H7 (cell line): ENCODE measurements at places on chromosomes 3 and 15.

DNA sequence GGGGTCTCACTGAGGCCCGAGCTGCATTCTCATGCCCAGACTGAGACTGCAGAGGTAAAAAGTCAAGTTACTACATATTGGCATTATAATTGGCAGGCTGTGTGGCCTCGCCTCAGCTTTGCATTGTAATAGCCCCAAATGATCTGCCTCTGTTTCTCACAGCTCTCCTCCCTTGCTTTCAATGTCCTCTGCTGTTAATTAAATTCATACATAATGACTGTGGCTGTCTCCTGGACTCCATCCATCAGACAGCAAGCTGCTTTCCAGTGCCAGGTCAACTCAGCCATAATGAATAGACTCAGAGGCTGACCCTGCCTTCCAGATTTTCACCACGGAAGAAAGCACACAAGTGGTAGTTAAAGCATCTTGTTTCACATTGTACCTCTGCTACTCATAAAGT is 7.6 kb upstream of the RTP4 start:
- DNase-seq = no peak

- no peak for DNase-seq
Observed at GRCh38 chr15:35756623-35757022, 210.7 kb upstream of the DPH6 start.

DNA sequence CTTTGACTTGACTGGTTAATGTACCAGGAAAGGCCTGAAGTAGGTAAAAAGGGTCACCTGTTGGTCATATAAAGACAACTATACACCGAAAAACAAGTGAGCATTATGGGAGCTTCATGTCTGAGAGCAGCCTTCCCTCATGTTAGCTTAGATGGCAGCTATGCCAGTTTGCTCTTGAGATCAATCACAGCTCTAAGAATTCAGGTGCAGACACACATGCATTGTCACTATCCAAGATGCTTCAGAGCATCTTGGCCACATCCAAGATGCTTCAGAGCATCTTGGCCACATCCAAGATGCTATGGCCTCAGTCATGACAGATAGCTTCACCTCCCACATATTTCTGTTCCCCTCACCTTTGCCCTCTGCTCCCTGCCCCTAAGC is 15.5 kb downstream of the ZNF80 start:
- no peak for DNase-seq

DNA sequence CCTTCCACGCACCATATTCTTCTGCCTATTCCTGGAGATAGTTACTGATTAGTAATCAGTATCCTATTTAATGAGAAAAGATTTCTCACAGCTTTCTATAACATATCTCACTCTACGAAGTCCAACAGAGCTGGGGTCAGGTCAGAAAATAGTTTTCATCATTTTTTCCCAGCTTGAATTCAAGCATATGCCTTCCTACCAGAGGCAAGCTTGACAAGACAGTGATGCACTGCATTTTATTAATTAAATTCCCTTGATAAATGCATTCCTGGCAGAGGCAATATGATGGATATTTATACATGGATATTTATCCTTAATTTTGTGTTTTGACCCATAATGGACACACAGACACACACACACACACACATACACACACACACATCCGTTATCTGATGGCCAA is 961.4 kb downstream of the EPHA3 start:
- no peak for DNase-seq

DNA sequence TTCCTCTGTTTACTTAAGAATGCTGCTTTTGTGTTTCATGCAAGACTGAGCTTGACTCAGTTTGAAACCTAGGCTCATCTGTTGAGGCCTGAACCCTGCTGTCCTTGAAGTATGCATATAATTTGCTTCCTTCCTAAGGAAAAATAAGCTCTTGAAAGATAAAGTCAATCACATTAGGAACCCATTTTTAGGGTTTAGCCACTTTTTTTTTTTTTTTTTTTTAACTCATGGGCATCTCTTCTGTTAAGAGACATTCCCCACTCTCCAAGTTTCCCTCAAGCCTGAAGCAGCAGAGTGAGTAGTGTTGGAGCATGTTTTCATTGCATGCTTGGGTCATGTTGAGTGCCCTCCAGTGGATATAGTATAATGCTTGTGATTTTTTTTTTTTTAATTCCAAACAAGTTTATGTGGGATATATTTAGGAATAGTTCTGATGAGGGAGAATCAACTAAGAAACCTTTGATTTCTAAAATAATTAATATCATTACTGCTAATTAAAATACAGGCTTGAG is 3.6 kb downstream of the CTNNB1 start:
- peak; percentile 30 for DNase-seq

GRCh38 chr3:32392536-32393302 is 1.1 kb downstream of the CMTM7 start:
- no peak for DNase-seq

GRCh38 chr3:52204337-52205073 is 6.5 kb downstream of the ALAS1 start:
- no peak for DNase-seq

- DNase-seq = peak; percentile 93
Observed at GRCh38 chr15:73752806-73753193, 351 bp downstream of the INSYN1 start.

GRCh38 chr3:190384309-190384756 is 3.6 kb upstream of the CLDN16 start:
- DNase-seq = no peak

- no peak for DNase-seq
Observed at GRCh38 chr3:70824773-70825172, 512.3 kb upstream of the MDFIC2 start.

DNA sequence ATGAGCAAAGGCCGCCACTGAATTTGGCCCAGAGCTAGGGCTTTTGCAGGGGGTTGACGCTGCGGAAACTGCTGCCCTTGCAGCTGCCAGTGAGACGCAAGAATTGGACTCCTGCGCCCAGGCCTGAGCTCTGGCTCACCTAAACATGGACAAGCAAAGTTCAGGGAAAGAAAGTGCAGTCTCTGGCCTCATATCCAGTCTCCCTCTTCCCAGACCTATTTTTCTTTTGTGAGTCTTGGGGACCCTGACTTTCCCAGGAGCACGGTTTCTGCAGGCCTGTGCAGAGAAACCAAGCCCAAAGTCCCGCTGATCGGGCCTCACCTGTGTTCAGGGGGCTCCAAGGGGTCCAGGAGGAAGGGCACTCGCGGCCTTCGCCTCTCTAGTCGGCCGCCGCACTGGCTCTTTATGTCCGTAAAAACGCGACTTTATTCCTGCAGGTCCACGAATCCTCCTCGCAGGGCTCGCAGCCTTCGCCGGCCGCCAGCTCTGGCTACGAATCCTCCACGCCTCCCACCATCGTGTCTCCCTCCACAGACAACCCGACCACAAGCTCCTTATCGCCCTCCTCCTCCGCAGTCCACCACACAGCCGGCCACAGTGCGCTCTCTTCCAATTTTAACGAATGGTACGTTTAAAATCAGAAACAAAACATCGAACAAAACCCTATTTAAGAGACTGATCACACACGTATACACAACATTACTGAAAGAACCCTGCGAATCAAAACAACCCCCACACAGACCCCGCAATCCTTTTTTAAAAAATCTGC is 3.9 kb downstream of the ZIC1 start:
- DNase-seq = peak; percentile 69

DNA sequence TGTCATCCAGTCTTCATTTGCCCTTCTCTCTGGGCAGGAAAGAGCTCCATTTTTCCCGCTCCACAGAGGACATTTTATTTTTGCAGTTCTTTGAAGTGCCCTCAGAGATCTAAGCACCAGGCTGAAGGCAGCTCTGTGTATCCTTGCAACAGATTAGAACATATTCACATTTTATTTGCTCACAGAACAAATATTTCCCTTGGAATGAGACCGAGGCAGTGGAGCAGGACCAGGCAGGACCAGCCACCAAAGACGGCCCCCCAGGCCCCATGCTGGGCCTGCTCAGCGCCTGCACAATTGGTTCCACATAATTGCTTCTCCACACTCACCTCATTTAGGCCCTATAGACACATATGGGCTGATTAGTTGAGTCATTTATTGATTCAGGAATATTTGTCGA is 15.7 kb upstream of the ETV5 start:
- DNase-seq = no peak

GRCh38 chr3:125375950-125376679 is 990 bp upstream of the ZNF148 start:
- DNase-seq = no peak

DNA sequence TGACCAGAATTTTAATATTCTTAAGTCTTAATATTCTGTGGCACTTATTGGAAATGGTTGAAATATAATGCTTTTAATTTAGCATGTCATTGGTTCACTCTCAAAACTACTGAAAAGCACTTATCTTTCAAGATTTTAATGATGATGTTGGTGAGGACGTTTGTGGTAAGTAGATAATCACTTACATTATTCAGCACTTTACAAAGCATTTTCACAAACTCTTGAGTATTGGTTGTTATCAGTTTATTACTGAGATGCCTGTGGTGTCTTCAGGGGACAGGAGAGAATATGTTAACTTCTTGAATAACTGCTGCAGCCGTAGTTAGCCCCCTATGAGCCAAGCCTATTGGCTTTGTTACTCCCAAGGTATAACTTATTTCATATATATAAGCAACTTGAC is 15.2 kb downstream of the TGFBR2 start:
- DNase-seq = no peak

DNA sequence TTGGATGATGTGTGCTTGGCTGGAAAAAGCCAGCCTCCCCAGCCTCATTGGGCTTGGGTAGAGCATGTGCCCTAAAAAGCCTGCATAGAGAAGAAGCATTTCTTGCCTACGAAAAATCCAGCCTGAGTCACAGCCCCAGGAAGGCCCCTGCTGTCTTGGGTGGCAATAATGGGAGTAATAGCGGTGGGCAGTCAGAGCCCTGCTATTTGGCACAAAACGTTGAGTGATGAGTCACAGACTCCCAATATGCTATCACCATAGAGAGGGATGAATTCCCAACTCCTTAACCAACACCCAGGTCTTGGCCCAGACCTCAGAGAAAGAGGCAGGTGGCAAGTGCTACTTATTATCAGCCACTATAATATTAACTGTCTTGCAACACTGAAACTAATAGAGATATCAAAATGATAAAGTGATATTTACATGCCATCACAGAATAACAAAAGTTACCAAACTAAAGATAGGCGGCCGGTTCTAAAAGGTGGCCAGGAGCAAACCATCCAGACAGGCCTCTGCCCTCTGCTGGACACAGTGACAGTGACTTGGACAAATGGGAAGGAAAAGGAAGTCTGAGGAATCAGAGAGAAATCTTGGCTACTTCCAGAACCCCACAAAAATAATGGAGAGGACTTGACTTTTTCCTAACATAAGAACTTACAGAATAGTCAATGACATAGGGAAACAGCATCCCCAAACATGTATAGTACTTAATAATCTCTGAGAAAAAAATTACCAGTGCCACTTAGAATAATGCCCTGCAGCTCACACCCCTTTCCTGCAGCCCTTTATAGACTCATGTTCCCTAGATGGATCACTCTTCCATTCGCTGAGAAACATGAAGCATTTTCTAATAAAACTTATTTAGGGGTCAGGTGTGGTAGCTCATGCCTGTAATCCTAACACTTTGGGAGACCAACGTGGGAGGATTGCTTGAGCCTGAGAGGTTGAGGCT is 51.9 kb upstream of the MUC13 start:
- peak; percentile 66 for DNase-seq

DNA sequence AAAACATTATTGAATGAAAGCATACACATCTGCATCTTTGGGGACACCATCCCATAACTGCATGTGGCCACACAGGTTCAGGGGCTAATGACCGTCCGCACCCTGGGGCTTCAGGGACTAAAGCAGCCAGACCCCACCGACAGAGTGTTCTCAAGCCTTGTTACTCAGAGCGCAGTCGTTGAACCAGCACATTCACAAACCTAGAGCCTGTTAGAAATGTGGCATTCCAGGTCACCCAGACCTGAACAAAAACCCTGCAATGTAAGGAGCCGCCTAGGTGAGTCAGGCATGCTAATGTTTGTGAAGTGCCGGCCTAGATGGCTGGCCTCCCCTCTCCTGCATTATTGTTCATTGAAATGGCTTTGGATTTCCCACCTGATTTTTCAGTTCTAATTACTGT is 52.3 kb upstream of the HACD2 start:
- DNase-seq = peak; percentile 58

GRCh38 chr15:27336676-27337075 is 365.7 kb downstream of the GABRG3 start:
- DNase-seq = no peak

- no peak for DNase-seq
Observed at GRCh38 chr3:5214352-5214751, 26.8 kb downstream of the EDEM1 start.

- DNase-seq = no peak
Observed at GRCh38 chr15:58232281-58233065, 94.3 kb downstream of the AQP9 start.

DNA sequence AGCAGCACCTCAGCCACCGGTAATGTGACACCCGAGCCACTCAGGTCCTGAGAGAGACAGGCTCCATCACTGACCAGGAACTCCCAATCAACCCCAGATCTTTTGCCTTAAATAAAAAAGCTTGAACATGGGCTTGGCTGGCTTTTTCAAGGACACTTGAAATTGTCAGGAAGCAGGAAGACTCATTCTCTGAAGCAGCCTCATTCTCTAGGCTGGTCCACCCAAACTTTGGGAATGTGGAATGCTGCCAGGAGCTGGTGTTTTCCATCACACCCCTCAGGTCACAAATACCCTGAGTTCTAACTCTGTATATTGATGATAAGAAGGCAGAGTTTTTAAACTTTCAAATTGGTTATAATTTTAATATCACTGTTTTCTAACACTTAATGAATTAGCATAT is 17.0 kb downstream of the CXCR6 start:
- DNase-seq = no peak

GRCh38 chr15:31261266-31262142 is 65.1 kb upstream of the KLF13 start:
- DNase-seq = no peak

DNA sequence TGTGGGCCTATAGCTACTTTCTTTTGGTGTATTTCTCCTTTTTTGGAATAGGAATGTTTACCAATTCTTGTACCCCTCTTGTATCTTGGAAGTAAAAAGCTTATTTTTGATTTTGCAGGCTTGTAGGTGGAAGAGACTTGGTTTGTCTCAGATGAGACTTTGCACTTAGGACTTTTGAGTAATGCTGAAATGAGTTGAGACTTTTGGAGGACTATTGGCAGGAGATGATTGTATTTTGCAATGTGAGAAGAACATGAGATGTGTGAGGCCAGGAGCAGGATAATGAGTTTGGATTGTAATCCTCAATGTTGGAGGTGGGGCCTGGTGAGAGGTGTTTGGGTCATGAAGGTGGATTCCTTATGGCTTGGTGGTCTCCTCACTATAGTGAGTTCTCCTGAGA is 106.3 kb downstream of the KBTBD8 start:
- DNase-seq = no peak

DNA sequence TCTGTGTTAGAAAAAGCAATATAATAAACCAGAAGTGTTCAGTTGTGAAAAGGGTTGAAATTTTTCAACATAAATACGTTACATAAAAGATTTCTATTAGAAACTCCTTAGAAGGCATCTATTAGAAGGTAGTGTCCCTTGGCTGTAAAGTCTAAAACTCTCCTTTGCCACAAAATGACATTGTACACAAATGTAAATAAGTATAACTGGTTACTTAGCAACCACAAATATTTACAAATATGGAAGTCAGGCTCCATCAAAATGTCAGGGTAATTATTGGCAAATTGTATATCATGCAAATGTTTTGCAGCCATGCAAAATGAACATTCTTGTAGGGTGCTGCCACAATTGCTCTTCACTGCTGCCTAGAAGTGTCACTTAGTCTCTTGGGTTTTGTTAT is 419.1 kb upstream of the CDIN1 start:
- no peak for DNase-seq
